ENCODE measurements at places on chromosomes 3 and 15. TPM values are rescaled to one million over a fixed set of nuclear protein-coding genes. Genes with fewer than 3 reads are reported as not detected.

The TICRR gene
- 0.32 TPM for total RNA-seq

- DNase-seq: no peak
Observed at GRCh38 chr3:158790901-158791589, 10.8 kb upstream of the MFSD1 start.

DNA sequence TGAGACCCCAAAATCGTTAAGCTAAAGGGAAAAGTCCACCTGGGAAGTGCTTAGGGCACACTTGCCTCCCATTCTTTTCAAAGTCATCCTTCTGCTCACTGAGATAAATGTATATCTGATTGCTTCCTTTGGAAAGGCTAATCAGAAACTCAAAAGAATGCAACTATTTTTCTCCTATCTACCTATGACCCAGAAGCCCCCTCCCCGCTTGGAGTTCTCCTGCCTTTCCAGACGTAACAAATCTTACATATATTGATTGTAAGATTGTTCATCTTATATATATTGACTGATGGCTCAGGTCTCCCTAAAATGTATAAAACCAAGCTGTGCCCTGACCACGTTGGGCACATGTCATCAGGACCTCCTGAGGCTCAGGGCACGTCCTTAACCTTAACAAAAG is 56.8 kb upstream of the ACAN start:
- no peak for DNase-seq

DNA sequence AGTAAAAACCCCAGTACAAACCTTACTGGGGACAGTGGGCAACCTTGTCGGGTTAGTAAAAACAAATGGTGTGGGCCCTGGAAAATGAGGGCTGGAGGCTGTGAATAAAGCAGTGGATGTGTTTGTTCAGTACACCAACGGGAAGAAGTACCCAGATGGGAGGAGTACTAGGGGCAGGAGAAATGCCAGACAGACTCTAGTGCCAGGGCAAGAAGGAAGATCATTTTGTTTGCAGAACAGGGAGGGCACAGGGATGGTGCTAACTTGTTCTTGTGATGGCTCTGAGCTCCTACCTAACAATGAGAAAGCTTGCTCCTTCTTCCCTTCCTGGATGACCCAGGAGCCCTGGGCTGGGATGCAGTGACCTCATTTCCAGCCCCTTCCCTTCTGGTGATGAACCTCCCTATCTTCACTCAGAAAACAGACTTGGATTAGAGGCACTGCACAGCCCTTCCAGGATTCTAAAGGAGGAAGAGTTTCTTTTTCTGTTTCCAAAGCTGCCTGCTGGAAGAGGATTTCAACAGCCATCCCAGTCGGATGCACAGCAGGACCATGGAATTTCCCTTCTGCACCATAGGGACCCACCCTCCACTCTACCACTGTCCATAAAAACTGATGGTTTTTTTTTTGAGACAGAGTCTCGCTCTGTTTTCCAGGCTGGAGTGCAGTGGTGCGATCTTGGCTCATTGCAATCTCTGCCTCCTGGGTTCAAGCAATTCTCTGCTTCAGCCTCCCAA is 6.1 kb downstream of the RASSF1 start:
- no peak for DNase-seq

The ACP3 gene
- 66.5 TPM for total RNA-seq

DNA sequence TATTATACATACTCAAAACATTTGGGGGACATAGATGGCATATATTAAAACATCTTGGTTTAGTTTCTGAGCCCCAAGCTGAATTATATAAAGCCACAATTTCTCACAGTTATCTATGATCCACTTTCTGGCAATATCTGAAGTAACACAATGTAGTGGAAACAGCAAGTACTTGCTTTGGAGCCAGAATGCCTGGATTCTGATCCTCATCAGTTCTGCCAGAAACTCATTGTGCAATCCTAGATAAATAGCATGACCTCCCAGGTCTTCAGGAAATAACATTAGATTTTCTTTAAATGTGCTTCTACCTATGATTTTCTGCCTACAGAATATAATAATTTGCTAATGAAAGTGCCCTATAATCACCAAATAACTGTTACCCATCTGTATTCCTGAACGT is 544.9 kb downstream of the NAALADL2 start:
- peak; percentile 22 for DNase-seq

The ZNF385D gene
- 4.2 TPM for total RNA-seq

- peak; percentile 96 for DNase-seq
Observed at GRCh38 chr15:68578175-68578979, 416 bp upstream of the CORO2B start.

The WNT5A gene
- 16.1 TPM for total RNA-seq

The ACTC1 gene
- total RNA-seq: 0.49 TPM

Measured in lower leg skin (tissue), 4 donors.